CD4-positive, alpha-beta T cell treated with Interleukin-17A for 4 hours (primary cell): ENCODE measurements at places on chromosomes 7 and 10.

GRCh38 chr7:44138698-44139097 lies 2.4 kb downstream of the MYL7 start:
- no peak for DNase-seq

DNA sequence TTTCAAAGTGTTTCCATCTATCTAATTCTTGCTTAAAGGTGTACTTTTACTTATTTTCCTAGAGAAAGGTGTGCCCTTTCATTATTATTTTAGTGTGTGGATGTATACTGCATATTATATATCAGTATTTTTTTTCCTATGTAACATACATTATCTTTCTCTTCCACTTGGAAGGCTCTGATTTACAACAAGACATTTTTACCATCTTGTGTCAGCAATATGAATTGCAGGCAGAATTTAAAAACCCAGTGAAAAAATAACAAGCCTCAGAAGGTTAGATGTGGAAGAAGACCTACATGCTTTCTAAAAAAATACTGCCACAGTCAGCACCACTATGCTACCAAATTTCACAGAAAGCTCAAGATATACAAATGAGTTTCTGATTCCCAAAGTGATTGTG lies 327.7 kb upstream of the STEAP1 start:
- DNase-seq: no peak

GRCh38 chr7:94738071-94738470 lies 82.1 kb upstream of the SGCE start:
- DNase-seq: no peak

DNA sequence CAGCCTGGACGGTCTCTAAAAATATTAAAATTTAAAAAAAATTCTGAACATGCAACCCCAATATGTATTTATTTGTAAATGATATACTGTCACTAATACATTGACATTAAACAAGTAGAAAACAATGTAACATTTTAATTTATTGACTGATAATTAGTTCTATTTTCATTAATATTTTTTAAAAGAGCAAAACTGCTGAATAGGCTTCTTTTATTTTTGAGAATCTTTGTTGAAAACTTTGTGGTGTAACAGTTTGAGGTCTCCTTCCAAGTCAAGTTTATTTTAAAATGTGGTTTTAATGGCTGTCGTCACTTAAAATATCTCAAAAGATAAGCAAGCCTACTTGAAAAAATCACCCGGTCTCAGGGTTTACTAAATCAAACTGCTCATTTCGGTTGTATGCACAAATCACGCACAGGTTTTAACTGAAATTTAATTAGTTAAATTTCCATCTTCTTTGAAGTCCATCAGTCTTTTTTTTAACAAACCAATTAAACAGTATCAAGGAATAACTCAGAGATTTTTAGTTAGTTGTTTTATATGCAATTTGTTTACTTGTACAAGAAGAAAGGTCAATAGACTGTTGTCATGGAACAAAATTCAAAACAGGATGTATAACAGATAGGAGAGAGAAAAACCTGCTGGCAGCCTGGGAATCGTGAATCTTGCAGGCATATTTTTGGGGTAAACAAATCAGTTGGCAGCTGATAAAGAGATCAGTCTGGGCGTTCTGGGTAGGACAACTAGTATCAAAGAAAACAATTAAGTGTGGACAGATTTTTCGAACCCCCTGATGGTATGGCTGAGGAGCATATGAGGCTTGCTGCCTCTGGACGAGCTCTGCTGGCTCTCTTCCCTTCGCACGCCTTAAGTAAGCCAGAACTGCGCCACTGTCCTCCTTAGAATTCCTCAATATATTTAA lies 9.7 kb upstream of the EDRF1 start:
- DNase-seq: no peak

- DNase-seq: no peak
These were observed 76.8 kb upstream of the PITRM1 start for GRCh38 chr10:3249307-3249889.
